ENCODE measurements at places on chromosomes 2 and 18.

- DNase-seq = no peak
These were observed 221.9 kb downstream of the DYSF start for GRCh38 chr2:71675296-71675695.

GRCh38 chr2:172775319-172775718 lies 39.7 kb downstream of the RAPGEF4 start:
- DNase-seq = no peak

DNA sequence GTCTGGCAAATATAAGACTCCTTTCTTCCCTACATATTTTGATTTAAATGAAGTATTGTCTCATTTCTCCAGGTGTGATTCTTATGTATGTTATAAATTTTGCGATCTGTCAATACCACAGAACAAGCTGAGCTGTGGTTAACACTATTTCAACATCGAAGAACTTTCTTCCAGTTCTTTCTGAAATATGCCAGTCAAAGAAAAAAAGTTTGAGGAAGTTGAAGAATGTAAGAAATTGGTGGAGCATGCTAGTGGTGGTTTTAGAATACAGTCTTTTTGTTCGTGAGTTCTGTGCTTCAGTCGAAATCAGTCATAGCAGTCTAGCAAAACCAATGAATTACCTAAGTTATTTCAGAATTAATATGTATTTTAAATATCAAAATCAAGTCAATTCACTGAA lies 8.6 kb upstream of the COBLL1 start:
- DNase-seq = peak; percentile 86

GRCh38 chr2:182291296-182291695 lies 135.5 kb downstream of the PDE1A start:
- no peak for DNase-seq

GRCh38 chr2:135743860-135744259 lies 2.2 kb downstream of the UBXN4 start:
- peak; percentile 12 for DNase-seq

GRCh38 chr18:50107468-50107977 lies 87.4 kb downstream of the MYO5B start:
- DNase-seq = no peak

- no peak for DNase-seq
These were observed 28.4 kb downstream of the AFF3 start for GRCh38 chr2:100113990-100114433.

DNA sequence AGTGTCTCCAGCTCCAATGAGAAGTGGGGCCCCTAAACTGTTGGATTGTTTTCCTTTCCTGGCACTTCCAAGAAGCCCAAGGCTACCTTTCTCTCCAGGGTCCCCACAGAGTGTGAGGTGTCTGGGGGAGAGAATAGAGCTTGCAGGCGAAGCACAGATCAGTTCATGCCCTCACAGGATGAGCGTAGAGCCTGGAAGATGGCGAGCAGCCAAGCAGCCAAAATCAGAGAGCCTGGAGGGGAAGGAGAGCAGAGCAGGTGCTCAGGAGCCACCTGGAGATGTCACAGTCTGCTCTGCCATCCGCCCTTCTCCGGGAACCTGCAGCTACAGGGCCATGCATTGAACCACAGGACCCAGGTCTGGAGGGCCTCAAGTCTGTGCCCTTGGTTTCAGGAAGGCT lies 54.7 kb upstream of the TCF7L1 start:
- no peak for DNase-seq

DNA sequence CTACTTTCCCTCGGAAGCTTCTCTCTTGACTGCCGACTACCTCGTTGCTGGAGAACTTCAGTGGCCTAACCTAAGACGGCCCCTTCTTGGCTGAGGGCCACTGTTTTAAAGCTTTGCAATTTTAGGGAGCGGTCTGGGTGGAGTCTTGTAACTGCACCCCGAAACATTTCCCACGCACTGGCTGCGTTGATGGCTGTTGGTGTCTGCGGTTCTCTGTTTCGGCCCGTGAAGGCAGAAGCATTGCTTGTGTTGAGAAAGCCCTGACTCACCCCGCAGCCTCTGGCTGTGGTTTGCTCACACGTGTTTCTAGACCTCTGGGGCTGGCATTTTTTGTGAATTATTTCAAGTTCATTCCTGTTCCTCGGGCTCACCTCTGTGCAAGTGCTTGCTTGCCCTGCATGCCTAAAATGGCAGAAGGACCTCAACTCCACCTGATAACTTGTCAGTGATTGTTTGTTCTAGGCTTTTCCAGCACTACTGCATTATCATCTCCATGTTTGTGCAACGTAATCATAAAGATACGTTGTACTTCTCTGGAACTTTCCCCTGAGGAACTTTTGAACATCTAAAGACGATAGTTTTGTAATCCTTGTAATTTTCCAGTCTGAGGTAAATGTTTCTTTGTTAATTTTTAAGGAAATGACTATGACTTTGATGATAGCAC lies 94.2 kb upstream of the DLX2 start:
- no peak for DNase-seq

- DNase-seq = no peak
These were observed 134.2 kb downstream of the PXDN start for GRCh38 chr2:1610096-1610485.

- no peak for DNase-seq
These were observed 77.1 kb downstream of the BCL11A start for GRCh38 chr2:60476206-60476954.

- no peak for DNase-seq
These were observed 14.0 kb downstream of the CDC42EP3 start for GRCh38 chr2:37657471-37657870.

- DNase-seq = no peak
These were observed 83.4 kb downstream of the TTC27 start for GRCh38 chr2:32711219-32711618.

GRCh38 chr2:33735096-33735495 lies 136.0 kb upstream of the FAM98A start:
- DNase-seq = no peak

DNA sequence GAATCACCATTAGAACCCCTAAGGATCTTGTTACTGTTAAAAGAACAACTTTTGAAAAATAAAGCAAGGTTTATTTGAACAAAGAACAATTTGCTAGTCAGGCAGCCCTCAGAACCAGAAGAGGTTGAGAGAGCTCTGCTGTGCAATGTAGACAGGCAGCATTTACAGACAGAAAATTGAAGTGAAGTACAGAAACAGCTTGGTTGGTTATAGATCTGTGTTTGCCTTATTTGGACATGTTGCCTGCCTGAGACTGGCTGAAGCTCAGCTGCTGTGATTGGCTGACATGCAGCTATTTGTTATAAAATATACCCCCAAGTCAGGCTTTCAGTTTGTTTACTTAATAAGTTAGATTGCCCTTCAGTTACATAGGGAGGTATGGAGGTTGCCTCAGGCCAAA lies 12.5 kb downstream of the MSTN start:
- no peak for DNase-seq

GRCh38 chr2:163324677-163325076 lies 411.1 kb downstream of the FIGN start:
- DNase-seq = no peak

GRCh38 chr2:46008091-46008870 lies 288.9 kb upstream of the EPAS1 start:
- no peak for DNase-seq

- no peak for DNase-seq
These were observed 91.8 kb downstream of the CABLES1 start for GRCh38 chr18:23226930-23227725.

GRCh38 chr2:241019441-241020139 lies 21.2 kb downstream of the SNED1 start:
- no peak for DNase-seq

DNA sequence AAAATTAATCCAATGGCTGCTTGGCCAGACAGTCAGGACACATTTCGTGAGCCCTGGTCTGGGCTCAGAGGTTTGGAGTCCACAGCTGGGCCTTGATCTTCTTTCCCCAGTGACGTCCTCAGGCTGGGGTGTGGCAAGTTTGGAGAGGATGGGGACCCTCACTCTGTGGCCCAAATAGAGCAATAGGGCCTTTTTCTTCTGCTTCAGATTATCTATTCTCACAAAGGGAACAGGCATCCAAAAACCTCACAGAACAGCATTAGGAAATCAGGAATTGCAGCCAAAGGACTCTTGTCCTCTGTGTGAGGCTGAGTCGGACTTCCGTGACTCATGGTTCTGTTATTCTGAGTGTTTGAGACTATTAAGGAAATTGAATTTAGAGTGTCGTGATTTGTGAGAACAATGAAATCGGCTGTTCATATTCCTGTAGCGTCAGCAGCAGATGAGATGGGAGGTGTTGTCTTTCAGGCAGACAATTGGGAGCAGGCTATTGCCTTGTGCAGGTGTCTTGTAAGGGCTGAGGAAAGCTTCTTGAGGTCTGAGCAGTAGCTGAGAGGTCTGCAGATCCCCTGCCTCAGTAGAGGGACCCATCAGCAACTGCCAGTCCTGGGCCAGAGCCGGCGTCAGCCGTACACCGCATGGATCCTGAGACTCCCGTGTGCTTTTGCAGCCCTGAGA lies 113.8 kb downstream of the SH3RF3 start:
- DNase-seq = no peak

DNA sequence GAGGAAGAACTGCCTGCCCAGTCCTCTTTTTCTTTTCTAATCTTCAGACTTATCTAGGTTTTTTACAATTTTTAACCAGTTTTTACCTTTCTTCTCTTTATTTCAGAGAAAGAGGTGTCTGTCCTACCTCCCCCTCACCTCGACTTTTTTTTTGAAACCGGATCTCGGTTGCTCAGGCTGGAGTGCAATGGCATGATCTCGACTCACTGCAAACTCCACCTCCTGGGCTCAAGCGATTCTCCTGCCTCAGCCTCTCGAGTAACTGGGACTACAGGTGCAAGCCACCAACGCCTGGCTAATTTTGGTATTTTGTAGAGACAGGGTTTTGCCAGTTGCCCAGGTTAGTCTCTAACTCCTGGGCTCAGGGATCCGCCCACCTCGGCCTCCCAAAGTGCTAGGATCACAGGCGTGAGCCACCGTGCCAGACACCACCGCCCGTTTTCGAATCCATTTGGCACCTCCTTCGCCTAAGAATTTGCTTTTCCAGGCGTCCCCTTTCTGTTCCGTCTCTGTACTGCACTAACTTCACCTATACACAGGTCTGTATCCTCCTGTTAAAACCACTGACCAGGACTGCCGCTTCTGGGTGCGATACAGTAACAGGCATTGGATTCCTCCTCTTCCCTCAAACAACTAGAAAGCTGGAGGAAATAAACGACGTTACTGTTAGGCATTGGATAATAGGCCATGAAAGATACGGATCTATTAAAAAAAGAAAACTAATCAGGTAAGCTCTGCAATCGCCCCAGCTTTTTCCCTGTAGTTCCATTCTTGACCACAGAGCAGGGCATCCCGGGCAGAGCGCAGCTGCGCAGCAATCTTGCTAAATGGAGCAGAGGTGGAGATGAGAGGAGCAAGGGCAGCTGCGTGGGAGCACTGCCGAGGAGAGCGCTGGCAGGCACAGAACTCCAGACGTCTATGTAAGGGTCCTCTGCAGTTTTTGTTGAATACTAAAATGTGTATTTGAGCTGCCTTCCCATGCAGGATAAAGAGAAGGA lies 69.9 kb downstream of the ZC3H6 start:
- DNase-seq = no peak

DNA sequence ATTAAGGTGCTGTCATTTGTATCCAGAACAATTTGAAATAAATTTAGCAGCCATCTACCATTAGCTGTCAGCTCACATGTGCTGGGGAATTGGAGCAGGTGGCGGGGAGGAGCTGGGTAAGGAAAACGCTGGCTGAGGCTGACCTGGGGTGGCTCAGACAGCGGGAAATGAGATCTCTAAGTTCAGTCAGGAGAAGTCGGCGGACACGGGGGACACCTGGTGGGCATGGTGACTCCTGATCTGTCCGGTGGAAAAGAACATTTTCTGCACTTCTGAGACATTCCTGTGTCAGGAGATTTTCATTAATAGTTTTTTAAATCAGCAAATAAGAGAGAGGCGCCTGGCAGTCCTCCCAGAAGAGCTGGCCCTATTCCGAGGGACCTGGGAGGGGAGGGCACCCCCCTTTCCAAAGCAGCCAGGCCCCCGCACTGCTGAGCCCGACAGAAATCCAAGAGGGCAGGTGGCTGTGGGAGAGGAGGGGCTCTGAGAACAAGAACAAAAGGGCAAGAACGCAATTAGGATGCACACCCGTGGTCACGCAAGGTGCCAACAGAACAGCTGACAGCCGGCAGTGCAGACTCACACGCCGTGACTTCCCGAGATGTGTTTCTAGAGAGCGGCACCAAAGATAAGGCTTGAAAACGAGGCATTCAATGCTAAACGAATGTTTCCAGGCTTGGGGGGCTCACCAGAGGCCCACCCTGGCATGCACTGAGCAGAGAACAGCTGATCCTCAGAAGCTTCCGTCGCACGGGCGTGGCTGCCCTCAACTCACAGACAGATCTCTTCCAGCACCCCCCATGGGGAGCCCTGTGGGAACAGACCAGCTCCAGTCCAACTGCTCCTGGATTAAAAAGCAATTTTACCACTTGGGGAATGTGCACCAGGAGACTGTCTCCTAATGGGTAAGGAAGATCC lies 26.4 kb downstream of the SLC66A2 start:
- DNase-seq = no peak

DNA sequence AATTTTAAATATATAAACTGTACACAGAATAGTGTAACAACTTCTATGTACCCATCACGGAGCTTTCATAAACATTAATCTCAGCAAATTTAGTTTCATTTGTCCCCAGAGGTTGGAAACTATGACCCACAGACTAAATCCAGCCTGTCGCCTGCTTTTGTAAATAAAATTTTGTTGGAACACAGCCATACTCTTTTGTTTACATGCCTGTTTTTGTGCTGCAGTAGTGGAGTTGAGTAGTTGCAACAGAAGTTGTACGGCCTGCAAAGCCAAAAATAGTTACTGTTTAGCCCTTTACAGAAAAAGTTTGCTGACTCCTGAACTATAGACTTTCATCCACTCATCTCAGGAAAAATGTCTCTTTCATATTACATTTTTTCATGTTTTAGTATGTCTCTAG lies 39.8 kb downstream of the RBM45 start:
- no peak for DNase-seq

GRCh38 chr2:195392446-195393336 lies 264.3 kb upstream of the SLC39A10 start:
- no peak for DNase-seq

DNA sequence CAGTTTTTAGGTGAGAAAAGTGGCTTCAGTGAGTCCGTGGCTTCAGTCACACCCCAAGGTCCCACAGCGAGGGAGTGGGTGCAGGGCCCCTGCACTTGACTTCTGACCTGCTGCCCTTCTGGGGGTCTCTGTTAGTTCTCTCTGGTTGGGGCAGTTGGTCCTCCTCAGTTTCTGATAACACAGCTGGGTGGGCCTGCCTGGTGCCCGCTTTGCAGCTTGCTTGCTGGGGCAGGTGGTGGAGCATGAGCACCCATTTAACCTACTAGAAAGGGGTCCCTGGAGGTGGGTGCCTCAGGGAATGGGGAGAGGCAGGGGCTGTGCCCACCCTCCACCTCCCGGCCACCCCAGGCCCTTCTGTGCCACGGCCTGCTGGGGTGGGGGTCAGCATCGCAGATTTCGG lies 83.2 kb downstream of the ASB1 start:
- DNase-seq = no peak

GRCh38 chr2:68992933-68993332 lies 18.5 kb downstream of the GKN1 start:
- DNase-seq = peak; percentile 18

DNA sequence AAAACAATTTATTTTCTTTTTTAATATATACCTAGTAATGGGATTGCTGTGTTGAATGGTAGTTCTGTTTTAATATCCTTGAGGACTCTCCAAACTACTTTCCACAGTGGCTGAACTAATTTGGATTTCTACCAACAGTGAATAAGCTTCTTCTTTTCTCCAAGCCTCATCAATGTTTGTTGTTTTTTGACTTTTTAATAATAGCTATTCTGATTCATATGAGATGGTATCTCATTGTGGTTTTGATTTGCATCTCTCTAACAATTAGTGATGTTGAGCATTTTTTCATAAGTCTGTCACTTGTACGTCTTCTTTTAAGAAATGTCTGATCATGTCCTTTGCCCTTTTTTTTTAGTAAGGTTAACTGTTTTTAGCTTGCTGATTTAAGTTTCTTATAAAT lies 863.3 kb downstream of the CNTNAP5 start:
- no peak for DNase-seq

Measured in OCI-M1 (cell line).